Sigmoid colon (tissue), 7 donors: ENCODE measurements at places on chromosomes 2 and 18. TPM values are rescaled to one million over a fixed set of nuclear protein-coding genes. Genes with fewer than 3 reads are reported as not detected.

Gene MAP3K19
- not detected for total RNA-seq

Gene CETN1
- not detected for total RNA-seq

Gene MAB21L4
- total RNA-seq, result not detected

- peak; percentile 46 for DNase-seq
Measured at GRCh38 chr2:96095116-96095636, 21.2 kb downstream of the ADRA2B start.

GRCh38 chr2:105644174-105644980 is 100.3 kb upstream of the NCK2 start:
- DNase-seq, result no peak

DNA sequence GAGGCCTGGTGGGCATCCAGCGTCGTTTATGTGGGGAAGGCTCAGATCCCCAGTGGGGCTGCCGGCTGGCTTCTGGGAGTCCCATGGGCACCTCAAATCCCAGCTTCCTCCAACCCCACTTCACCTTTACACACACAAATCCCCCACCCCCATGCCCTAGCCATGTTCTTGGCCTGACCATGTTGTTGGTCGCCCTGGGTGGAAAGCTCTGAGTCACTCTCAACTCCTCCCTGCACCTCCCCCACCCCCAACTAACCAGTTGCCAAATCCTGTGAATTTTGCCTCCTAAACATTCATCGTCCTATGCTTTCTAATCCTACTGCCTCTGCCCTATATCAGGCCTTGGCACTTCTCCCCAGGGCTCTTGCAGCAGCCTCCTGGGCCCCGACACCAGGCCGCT is 6.4 kb downstream of the TNS1 start:
- no peak for DNase-seq

DNA sequence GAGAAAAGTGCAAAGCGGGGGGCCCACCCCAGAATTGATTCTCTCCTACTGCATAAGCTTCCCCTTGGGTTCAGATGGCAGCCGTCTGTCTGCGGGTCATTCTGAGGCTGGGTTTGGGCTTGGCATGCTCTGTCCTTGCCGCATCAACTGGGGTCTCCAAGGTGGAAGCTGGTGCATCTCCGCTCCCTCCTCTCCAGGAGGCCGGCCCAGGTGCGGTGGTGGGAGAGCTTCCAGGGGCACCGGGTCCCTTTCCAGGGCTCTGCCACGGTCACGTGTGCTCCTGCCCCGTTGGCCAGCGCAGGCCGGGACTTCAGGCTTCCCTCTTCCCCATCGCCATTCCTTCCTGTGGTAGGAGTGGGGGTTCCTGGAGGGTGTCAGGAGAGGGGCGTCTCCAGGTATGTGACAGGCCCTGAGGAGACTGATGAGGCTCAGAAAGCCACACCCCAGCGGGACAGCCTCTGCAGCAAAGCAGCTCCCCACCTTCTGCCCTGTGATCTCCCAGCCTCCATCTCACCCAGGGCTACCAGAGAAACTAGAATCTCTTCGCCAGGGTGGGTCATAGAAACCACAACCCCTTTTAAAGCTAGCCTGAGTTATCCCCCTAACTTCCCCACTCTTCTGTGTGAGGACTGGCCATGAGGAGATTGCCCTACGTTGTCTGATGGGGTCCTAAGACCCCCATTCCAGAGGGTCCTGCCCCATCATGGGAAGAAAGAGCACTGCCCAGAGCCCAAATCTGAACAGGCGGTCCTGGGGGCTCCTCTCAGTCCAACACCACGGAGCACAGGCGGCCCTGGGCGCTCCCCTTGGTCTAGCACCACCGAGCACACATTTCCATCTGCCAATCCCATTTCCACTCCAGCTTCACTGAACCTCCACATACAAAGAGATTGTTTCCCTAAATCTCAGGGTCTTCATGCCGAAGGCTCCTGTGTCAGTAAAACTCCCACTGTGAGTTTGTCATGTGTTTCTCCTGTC is 76.6 kb downstream of the SLC66A2 start:
- DNase-seq, result no peak

GRCh38 chr2:96550787-96551604 is 14.4 kb downstream of the ARID5A start:
- DNase-seq, result no peak

DNA sequence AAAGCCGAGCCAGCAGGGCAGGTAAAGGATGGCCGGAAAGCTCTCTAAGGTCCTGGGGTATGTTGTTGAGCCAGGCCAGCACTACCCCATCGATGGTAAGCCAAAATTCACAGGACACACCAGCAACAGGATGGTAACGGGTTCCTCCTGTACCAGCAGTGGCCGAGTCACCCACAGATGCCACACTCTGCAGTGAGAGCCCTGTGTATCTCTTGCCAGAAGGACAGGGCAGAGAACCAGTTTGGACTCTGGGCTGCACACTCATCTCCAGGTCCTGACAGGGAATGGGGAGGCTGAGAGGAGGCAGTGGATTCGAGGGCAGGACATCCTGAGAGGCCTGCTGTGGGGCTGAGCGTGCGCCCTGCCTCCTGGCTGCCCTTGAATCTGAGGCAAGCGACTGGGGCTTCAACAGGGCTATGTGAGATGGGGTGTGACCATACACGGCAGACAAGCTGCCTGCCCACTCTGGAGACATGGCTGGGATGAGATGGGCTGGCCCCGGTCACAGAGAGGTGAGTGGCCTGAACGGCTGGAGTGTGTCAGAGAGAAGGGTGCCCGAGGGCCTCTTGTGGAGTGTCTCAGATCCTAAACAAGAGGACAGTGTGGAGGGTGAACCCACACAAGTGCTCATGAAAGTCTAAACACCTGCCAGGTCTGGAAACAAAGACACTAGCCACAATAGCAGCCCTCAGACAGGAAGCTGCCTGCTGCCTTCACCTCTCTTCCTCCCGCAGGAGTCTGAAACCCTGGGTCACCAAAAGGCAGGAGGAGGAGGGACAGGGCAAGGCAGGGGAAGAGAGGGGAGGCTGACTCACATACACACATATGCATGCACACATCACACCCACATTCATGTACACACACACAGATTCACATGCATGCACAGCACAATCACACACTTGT is 182.3 kb downstream of the LOXHD1 start:
- no peak for DNase-seq

DNA sequence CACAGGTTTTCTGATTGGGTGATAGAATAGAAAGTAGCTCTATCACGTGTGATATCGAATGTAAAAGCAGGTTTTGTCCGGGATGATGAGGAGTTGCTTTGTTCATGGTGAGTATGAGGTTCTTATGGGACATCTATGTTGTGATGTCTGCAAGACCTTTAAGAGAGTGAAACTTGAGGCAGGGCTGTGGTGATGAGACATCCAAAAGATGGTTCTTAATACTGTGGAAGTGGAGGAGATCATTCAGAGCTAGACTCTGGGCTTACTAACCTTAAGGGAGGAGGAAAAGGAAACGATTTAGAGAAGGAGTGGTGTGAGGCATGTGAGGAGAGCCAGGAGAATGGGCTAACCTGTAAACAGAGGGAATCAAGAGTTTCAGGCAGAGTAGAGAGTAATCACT is 92.0 kb downstream of the WDR7 start:
- DNase-seq, result no peak
